GM23338 (cell line): ENCODE measurements at places on chromosomes 4 and X. TPM values are rescaled to one million over a fixed set of nuclear protein-coding genes. Genes with fewer than 3 reads are reported as not detected.

The FRG2 gene
- not detected in 2 replicates for total RNA-seq

- H3K27me3 ChIP-seq: no peaks in the 10 kb centered on the region
- peaks cover 9% of the 10 kb centered on the region for H3K4me1 ChIP-seq
- no peak overlapping the region for H3K4me3 ChIP-seq
- no peak for DNase-seq
- no peak overlapping the region for H3K27ac ChIP-seq
Measured at GRCh38 chr4:120819805-120820437, 102.6 kb downstream of the PRDM5 start.

The HDAC6 gene
- 49.8 and 61.2 TPM in 2 replicates for total RNA-seq

DNA sequence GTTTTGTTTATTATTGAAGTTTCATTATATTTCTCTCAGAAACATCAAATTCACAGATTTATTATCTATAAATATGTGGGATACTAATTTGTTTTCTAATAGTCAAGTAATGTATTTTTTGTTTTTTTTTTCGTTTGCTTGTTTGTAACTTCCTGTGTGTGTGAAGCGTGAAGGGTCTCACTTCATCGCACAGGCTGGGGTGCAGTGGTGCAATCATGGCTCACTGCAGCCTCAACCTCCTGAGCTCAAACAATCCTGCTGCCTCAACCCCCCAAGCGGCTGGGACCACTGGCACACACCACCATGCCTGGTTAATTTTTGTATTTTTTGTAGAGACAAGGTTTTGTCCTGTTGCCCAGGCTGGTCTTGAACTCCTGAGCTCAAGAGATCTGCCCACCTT lies 55.1 kb downstream of the SH3RF1 start:
- no peaks in the 10 kb centered on the region for H3K4me1 ChIP-seq
- no peaks in the 10 kb centered on the region for H3K27me3 ChIP-seq
- H3K4me3 ChIP-seq: no peak overlapping the region
- H3K36me3 ChIP-seq: peaks cover 6% of the 10 kb centered on the region; the same call in 1 of the 2 replicates
- DNase-seq: no peak

DNA sequence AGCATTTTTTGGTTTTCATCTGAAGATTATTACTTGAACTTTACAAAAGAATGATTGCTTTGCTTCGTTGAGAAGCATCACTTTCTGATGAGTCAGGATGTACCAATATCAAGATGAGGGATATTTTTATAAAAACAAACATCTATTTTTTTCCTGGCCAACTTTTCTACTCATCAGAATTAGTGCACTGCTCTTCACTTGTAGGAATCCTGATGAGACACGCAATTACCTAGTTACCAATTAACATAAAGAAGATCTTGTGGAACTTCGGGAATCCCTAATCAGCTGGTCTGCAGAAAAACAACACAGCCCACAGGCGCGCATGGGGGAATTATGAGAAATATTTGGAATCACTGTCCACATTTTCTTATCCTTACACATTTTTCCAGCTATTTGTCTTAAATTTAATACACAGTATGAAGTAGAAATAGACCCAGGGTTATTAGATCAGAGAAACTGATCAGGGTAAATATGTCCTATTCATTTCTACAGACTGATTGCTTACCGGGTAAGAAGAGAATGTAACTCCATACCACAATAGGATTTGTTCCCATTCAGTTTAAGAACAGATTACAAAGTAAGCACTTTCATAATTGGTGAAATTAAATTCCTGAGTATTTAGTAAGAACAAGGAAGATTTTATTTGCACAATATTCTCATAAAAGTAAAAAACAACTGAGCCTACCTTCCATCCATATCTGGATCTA lies 50.9 kb downstream of the MFAP3L start:
- no peak for DNase-seq
- H3K4me3 ChIP-seq: no peak overlapping the region
- H3K36me3 ChIP-seq: no peaks in the 10 kb centered on the region
- no peak overlapping the region for H3K27ac ChIP-seq
- 0 out of 2 replicates have a peak, but pooled peaks cover 4% of the 10 kb centered on the region for H3K4me1 ChIP-seq
- no peaks in the 10 kb centered on the region for H3K27me3 ChIP-seq

GRCh38 chr4:79163981-79164490 lies 161.8 kb downstream of the NAA11 start:
- H3K27me3 ChIP-seq: no peaks in the 10 kb centered on the region
- H3K4me1 ChIP-seq: no peaks in the 10 kb centered on the region
- H3K4me3 ChIP-seq: no peak overlapping the region
- no peaks in the 10 kb centered on the region for H3K36me3 ChIP-seq

- no peak for DNase-seq
- no peaks in the 10 kb centered on the region for H3K36me3 ChIP-seq
- H3K4me1 ChIP-seq: no peaks in the 10 kb centered on the region
- H3K4me3 ChIP-seq: no peak overlapping the region
- no peak overlapping the region for H3K27ac ChIP-seq
- H3K27me3 ChIP-seq: no peaks in the 10 kb centered on the region
Measured at GRCh38 chr4:173675446-173675845, 145.4 kb upstream of the HAND2 start.

The SPRY1 gene
- 62.8 and 67.2 TPM in 2 replicates for total RNA-seq

The ADH1C gene
- total RNA-seq: not detected in 2 replicates

DNA sequence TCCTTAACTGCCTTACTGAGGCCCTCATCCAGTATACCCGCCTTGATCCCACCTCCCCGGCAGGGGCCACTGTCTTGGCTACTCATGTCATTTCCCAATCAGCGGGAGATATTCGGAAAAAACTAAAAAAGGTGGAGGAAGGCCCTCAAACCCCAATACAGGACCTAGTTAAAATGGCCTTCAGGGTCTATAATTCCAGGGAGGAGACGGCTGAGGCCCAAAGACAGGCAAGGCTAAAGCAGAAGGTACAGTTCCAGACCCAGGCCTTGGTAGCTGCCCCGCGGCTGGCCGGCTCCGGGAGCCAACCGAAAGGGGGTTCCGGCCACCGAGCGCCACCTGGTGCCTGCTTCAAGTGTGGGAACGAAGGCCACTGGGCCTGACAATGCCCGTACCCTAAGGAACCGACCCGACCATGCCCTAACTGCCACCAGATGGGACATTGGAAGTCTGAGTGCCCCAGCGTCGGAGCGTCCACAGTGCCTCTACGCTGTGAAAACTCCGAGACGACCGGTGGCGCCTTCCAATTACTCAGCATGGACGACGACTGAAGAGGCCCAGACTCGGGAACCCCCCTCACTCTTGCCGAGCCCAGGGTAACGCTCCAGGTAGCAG lies 959.6 kb downstream of the RPA4 start:
- H3K27ac ChIP-seq: no peak overlapping the region
- H3K36me3 ChIP-seq: no peaks in the 10 kb centered on the region
- no peaks in the 10 kb centered on the region for H3K4me1 ChIP-seq
- DNase-seq: no peak
- no peak overlapping the region for H3K4me3 ChIP-seq

The SPATA4 gene
- not detected in 2 replicates for total RNA-seq

- H3K27me3 ChIP-seq: no peaks in the 10 kb centered on the region
- no peak overlapping the region for H3K4me3 ChIP-seq
- DNase-seq: no peak
- H3K4me1 ChIP-seq: peaks cover 14% of the 10 kb centered on the region
- no peaks in the 10 kb centered on the region for H3K36me3 ChIP-seq
Measured at GRCh38 chrX:39845233-39845632, 252.5 kb downstream of the BCOR start.

- H3K4me3 ChIP-seq: no peak overlapping the region
- H3K4me1 ChIP-seq: no peaks in the 10 kb centered on the region
- no peak overlapping the region for H3K27ac ChIP-seq
- H3K27me3 ChIP-seq: no peaks in the 10 kb centered on the region
Measured at GRCh38 chrX:63661676-63662075, 123.3 kb downstream of the ARHGEF9 start.

DNA sequence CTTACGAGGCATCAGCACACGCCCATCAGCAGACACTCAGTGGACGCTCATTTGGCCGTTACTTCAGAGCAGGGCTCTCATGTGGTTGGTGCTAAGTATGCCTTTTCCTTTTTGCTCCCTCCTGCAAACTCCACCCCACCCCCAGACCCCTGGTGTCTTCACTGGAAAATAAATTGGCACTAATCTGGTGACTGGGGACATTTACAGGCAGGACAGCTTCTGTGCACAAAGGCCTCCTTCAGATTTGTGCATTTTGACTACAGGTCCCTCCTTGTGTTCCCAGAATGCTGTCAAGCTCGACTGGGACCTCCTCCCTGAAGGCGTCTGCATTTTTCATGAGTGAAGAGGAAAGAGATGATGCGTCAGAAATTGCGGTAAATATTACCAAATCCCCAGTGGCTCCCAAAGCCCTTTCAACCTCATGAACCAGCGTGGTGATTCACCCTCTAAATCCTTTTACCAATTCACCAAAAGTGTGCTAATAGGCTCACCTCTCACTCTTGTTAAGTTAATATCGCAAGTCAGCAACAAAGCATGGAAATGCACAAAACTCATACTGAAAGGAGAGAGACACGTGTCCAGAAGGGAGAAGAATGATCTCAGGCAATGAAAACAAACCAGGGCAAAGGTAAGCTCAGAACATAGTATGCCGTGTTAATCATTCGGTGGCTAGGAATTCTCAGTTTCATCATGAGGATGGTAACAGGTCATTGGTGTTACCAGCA lies 119.0 kb downstream of the NKX6-1 start:
- H3K4me3 ChIP-seq: peak overlapping the region; percentile 39; the same call in 1 of the 2 replicates
- peaks cover 58% of the 10 kb centered on the region for H3K4me1 ChIP-seq
- no peaks in the 10 kb centered on the region for H3K36me3 ChIP-seq
- no peak overlapping the region for H3K27ac ChIP-seq

The SPIN2A gene
- 1.4 and 2.6 TPM in 2 replicates for total RNA-seq

DNA sequence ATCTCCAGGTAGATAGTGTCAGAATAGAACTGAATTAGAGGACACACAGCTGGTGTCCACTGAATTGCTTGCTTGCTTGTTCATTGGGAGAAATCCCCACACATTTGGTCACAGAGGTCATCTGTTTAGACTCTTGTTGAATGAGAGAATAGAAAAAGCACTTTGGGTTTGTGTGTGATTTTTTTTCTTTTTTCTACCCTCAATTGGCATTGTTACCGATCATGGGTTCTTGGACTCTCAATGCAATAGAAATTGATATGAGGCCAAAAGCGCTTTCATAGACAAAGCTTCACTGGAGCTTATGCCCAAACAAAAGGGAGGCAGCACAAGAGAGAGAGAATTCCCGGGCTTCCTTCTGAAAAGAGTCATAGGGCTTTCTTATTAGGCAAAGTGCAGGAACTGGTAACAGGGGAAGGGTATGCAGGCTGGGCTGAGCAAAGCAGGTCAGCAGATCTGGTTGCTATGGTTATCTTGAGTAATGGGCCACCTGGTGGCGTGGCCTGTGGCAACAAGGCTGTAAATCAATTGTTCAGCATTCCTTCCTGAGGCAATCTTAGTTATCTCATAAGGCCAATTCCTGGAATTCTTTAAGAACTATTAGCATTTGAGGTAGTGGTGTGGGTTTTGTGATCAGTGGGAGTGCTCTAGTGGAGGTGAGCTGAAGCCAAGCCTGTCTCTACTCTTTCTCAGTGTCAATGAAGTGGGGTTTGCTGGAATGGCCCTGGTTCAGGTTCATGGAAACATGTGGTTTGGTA lies 5.3 kb upstream of the GPR82 start:
- no peaks in the 10 kb centered on the region for H3K36me3 ChIP-seq
- H3K27ac ChIP-seq: peak overlapping the region; percentile 86
- no peaks in the 10 kb centered on the region for H3K4me1 ChIP-seq

The ARX gene
- total RNA-seq: not detected in 2 replicates

- H3K27me3 ChIP-seq: no peaks in the 10 kb centered on the region
- H3K36me3 ChIP-seq: 0 out of 2 replicates have a peak, but pooled peaks cover 3% of the 10 kb centered on the region
- DNase-seq: no peak
- H3K4me3 ChIP-seq: no peak overlapping the region
Measured at GRCh38 chr4:2814627-2815270, 21.9 kb downstream of the SH3BP2 start.
